NCI-H1694 (cell line): ENCODE measurements at places on chromosomes 11 and 22.
A peak's percentile ranks its signal among the peaks of the same experiment; 100 is the strongest.

DNA sequence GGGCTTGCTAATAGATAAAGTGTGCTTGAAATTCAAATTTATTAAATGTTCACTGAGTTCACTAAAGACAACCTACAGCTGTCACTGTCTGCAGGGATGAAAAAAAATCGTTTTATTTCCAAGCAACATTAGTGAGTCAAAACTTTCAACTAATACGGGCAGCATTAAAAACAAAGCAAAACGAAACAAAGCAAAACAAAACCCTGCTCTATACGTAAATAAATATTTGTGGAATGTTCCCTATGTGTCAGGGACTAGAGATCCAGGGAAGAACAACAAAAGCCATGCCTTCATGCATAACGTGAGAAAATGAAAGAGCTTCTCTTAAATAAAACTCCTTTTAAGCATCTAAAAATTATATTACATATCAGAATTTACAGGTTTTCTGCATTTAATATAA lies 553 bp downstream of the NAALAD2 start:
- no peak for DNase-seq

GRCh38 chr22:24140357-24140756 lies 40.9 kb upstream of the SUSD2 start:
- no peak for DNase-seq

GRCh38 chr11:1048375-1049070 lies 12.0 kb upstream of the MUC6 start:
- DNase-seq: no peak

GRCh38 chr11:102085864-102086551 lies 24.2 kb upstream of the YAP1 start:
- DNase-seq: no peak

GRCh38 chr11:47641600-47642098 lies 710 bp downstream of the MTCH2 start:
- DNase-seq: no peak

GRCh38 chr11:58495906-58496305 lies 12.0 kb downstream of the OR5B21 start:
- no peak for DNase-seq

GRCh38 chr11:59418156-59418555 lies 8.1 kb downstream of the OR5A2 start:
- peak; percentile 65 for DNase-seq

GRCh38 chr11:63445720-63446119 lies 45.2 kb downstream of the PLAAT5 start:
- no peak for DNase-seq

- no peak for DNase-seq
Observed at GRCh38 chr11:9330387-9331384, 16.3 kb upstream of the TMEM41B start.

DNA sequence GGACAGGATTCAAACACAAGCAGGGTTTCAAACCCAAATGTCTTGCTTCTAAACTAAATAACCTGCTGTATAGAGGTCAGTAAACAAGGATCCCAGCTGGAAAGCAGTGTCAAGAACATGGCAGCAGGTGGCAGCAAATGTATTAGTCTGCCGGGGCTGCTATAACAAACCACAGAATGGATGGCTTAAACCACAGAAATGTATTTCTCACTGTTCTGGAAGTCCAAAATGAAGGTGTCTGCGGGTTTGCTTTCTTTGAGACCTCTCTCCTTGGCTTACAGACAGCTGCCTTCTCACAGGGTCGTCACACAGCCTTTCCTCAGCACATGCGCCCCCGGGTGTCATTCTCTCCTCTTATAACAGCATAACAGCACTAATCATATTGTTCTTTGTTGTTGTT lies 65.1 kb upstream of the LRRC55 start:
- peak; percentile 21 for DNase-seq

DNA sequence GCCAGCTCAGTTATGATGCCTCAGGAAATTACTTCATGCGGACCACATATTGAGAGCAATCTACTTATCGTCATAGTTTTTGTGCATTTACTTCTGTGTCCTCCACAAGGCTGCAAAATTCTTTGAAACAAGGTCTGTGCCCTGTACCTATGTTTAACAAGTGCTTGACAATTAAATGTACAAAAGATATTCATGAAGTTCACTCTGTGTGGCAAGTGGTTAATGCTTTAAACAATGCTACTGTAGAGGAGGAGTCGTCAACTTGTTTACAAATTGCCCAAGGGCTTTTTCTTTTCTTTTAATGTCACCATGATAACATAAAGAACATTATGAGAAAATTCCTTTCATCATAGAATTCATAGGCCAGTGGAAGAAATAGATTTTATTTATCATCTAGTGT lies 871.5 kb upstream of the CCDC90B start:
- DNase-seq: no peak

- no peak for DNase-seq
Observed at GRCh38 chr11:71437879-71438278, 10.3 kb downstream of the DHCR7 start.

GRCh38 chr11:7555052-7555699 lies 41.4 kb downstream of the PPFIBP2 start:
- no peak for DNase-seq

DNA sequence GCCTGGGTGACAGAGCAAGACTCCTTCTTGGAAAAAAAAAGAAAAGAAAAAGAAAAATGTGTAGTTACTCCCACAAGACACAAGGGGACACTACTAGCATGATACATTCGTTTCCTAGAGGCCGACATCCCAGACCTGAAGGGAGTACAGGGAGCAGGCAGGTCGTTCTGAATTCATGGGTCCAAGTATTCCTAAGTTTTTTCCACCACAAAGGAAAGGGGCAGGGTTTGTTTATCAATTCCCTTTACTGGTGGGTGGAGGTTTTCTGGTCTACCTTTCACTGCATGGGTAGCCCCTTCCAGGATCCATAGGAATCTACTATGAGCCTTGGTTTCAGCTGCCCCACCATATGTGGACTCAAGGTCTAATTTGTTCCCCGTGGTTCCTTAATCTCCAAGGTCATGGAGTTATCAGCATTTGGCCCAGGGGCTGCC lies 11.8 kb downstream of the TIGD3 start:
- peak; percentile 43 for DNase-seq

GRCh38 chr11:65945941-65946558 lies 770 bp downstream of the TSGA10IP start:
- DNase-seq: no peak

GRCh38 chr11:83990160-83990733 lies 704.1 kb upstream of the CCDC90B start:
- no peak for DNase-seq

DNA sequence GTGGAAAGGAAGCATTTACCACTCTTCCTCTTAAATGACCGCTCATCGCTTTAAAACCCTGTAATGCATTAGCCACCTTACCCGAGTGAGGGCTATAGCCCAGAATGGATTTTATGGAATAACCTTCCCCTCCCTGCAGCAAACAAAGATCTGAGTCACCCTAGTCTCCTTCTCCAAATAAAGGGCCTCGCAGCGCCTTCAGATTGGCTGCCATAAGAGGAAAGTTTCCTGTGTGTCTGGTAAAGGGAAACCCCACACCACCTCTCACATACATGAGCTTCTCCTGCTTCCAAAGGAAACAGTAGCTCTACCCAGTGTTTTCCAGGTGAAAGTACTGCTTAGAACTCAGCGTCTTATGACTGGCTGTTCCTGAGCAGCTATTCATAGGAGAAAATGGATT lies 47.8 kb downstream of the PPP2R1B start:
- no peak for DNase-seq

DNA sequence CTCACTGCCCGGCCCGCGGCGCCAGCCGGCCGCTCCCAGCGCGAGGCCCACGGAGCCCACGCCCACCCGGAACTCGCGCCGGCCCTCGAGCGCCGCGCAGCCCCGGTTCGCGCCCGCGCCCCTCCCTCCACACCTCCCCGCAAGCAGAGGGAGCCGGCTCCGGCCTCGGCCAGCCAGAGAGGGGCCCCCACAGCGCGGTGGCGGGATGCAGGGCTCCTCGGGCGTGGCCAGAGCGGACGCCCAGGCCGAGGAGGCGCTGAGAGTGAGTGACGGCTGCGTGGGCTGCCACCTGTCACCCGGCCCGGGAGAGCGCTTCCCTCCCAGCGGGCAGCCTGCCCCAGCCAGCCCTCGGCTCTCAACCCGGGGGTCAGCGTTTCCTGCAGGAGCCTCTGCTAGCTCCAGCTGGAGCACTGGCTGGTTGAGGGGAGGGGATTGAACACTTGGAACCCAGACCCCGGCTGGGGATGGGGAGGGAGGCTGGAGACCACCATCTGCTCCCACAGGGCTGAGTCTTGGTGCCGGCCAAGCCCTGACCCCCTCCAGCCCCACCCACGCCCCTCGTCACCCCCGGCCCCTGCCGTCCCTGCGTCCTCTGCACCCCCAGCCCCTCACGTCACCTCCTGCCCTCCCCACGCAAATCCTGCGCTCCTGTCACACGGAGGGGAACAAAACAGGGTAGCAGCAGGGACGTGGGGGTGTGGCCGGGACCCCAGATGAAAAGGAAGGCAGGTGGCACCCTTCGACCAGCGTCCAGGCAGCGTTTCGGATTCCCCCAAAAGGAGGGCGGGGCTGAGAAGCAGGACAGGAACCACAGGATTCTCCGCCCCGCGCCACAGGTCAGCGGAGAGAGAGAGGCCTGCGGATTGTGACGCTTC lies 157.0 kb downstream of the BRD1 start:
- DNase-seq: no peak

GRCh38 chr11:123086305-123086704 lies 24.4 kb upstream of the HSPA8 start:
- peak; percentile 59 for DNase-seq

GRCh38 chr22:28934026-28934425 lies 50.7 kb downstream of the ZNRF3 start:
- no peak for DNase-seq

- DNase-seq: no peak
Observed at GRCh38 chr11:2294926-2295290, 6.8 kb downstream of the C11orf21 start.

GRCh38 chr11:110196884-110197420 lies 99.5 kb downstream of the RDX start:
- DNase-seq: no peak

- DNase-seq: no peak
Observed at GRCh38 chr11:46537121-46537520, 56.7 kb downstream of the AMBRA1 start.

- DNase-seq: no peak
Observed at GRCh38 chr11:84922212-84922805, 704.8 kb downstream of the DLG2 start.

DNA sequence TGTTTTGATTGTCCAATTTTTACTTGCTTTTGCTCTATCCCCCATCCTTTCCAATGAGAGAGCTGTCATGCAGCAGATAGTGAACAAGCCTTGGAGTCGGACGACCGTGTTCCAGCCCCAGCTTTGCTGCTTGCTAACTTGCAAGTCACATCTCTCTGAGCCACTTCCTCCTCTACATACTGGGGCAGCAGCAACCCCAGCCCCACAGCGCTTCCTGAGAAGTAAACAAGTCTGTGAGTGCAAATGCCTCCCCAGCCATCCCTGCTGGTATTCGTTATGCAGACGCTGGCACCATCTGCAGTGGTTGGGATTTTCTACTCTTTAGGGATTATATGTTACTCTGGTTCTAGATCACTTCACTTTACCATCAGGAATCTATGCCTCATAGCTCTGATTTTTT lies 35.0 kb downstream of the TPBGL start:
- peak; percentile 3 for DNase-seq

GRCh38 chr11:1230121-1230455 lies 7.2 kb downstream of the MUC5B start:
- DNase-seq: no peak

GRCh38 chr11:113365895-113366294 lies 21.7 kb upstream of the ANKK1 start:
- no peak for DNase-seq

DNA sequence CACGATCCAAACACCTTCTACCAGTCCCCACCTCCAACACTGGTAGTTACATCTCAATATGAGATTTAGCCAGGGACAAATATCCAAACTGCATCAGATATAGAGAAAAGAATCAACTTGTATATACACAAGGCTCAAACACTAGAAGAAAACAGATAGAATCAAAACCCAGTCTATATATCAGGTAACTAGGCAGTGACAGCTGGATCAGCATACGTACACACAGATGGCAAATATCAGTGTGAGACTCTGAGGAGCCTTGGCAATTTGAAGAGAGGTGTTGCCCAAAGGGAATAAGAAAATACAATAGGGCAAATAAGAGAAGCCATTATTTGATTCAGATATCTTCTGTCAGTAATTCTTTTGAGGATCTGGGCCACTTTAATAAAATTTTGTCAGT lies 951.3 kb upstream of the CHORDC1 start:
- no peak for DNase-seq

GRCh38 chr11:95688015-95688414 lies 101.6 kb downstream of the FAM76B start:
- no peak for DNase-seq

- DNase-seq: no peak
Observed at GRCh38 chr22:33111491-33111890, 53.3 kb upstream of the SYN3 start.

GRCh38 chr11:12485328-12485727 lies 108.0 kb downstream of the PARVA start:
- DNase-seq: no peak

GRCh38 chr22:39234867-39235687 lies 9.7 kb downstream of the PDGFB start:
- DNase-seq: no peak

GRCh38 chr22:36918586-36919284 lies 5.3 kb downstream of the CSF2RB start:
- no peak for DNase-seq

GRCh38 chr22:35582861-35583670 lies 34.1 kb downstream of the MB start:
- no peak for DNase-seq

- peak; percentile 7 for DNase-seq
Observed at GRCh38 chr11:87463486-87464102, 425.9 kb downstream of the TMEM135 start.

DNA sequence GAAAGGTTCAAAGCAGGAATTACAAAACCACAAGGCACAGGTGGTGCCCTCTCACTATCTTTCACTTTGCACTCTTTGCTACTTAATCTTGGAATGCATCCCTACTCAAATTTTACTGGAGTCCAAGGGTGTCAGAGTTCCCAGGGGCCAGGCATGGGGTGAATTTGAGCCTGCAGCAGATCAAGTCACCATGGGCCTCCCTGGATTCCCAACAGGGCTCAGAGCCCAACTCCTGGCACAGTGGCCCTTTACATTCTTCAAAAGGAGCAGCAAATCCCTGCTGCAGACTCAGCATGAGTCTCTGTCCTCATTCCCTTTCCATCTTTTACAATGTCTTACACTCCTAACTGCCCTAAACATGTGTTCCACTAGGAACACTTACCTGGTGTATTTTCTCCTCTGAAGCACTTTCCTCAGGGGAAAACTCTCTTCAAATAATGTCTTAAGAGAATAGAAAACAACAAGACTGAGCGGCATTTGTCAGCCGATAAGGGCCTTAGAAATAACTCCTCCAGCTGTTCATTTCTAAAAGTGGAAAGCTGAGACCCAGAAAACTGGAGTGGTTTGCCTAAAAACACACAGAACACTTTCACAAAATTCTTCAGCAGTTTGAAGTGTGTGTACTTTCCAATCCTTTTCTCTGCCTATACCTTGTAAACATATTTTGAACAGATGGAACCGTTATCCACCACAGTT lies 596.0 kb downstream of the INSC start:
- DNase-seq: no peak

- no peak for DNase-seq
Observed at GRCh38 chr22:20216863-20217499, 51.1 kb downstream of the RTN4R start.
